NCI-H446 (cell line): ENCODE measurements at places on chromosomes 7 and 10.

- no peak for DNase-seq
Measured at GRCh38 chr7:16399265-16399831, 22.0 kb downstream of the CRPPA start.

DNA sequence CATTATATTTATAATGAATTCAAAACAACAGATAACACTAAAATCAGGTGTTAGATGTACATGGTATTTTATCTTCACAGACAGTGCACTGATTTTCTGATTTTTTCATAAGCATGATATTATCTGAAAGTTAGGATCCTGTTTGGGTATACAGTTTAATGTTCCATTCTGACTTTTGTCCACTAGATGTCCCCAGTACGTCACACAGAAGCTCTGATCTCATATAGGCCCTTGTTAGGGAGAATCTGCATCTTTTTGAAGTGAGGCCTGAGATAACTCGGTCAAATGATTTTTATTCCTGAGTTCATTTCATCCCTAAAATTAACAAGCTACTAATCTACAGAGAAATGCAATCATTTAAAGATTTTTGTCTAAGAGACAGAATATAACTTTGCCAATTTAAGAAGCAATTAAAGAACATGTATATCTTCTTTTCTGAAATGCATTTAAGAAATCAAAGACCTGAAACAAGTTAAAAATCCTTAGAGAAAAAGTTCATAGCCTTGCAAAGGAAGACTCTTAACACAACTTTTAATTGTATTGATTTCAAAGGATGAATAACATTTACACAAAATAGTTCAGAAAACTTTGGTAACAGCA lies 72.0 kb upstream of the TES start:
- DNase-seq = peak; percentile 50

- no peak for DNase-seq
Measured at GRCh38 chr7:100951172-100951571, 1.8 kb downstream of the MUC3A start.

- DNase-seq = no peak
Measured at GRCh38 chr7:10718768-10719167, 254.9 kb upstream of the PHF14 start.

GRCh38 chr10:12073526-12073925 lies 4.8 kb downstream of the DHTKD1 start:
- no peak for DNase-seq

- DNase-seq = no peak
Measured at GRCh38 chr7:111588065-111588433, 25.8 kb upstream of the IMMP2L start.

GRCh38 chr7:150346922-150347321 lies 5.5 kb upstream of the RARRES2 start:
- DNase-seq = no peak

- DNase-seq = no peak
Measured at GRCh38 chr7:2825559-2826227, 18.4 kb downstream of the GNA12 start.

DNA sequence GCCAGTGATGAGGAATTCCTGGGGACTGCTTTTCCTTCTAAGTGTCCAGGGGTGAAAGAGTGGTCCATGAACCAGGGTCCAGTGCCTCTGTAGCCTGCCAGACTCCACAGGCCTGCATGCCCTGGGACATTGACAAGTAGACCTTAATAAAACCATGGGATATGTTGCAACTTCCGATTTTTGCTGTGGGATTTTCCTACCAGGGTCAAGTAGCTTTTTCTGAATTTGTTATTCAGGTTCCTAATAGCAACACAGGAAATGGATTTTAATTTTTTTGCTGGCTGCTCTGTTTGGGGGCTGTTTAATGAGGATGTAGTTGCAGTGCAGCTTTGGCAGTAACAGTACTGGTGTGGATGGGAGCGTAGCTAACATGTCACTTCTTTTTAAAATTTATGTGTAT lies 42.1 kb downstream of the WBP1L start:
- DNase-seq = no peak

DNA sequence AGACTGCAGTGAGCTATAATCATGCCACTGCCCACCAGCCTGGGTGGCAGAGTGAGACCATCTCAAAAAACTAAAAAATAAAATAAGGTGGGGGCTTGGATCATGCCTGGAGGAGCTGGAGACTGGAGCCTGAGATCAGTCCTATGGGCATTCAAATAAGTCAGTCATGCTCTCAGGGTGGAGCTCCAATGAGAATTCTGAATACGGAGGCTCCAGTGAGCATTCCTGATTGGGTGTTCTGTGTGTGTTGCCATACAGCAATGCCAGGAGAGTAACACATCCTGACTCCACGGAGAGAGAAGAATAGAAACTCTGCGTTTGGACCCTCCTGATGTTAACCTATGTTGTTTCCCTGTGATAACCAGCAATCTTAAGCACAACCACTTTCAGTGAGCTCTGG lies 16.0 kb downstream of the UBE2D4 start:
- DNase-seq = no peak

DNA sequence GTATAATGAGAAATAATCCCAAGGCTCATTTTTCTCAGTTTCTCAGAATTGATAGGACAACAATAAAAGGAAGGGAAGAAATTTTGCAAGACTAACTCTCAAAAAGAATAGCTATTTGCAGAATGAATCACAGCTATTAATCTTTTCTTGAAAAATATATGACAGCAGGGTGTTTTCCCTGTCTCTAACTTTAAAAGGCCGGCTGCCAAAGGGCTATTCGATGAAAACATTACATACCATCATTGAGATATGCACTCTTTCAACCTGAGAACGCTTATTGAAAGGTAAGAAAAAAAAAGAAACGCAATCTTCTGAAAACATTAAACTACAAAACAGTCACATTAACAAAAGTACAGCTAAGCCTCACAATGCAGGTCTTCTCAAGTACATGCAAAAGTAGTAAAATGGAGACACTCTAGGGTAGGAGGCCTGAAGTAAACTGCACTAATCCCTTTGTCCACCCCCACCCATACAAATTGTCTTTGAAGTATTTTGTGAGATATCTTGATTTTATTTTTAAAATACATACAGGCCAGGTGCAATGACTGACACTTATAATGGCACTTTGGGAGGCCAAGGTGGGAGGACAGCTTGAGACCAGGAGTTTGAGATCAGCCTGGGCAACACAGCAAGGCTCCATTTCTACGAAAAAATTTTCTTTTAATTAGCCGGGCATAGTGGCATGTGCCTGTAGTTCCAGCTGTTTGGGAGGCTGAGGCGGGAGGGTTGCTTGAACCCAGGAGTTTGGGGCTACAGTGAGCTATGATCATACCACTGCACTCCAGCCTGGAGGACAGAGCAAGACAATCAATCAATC lies 83.0 kb downstream of the PARD3 start:
- no peak for DNase-seq

DNA sequence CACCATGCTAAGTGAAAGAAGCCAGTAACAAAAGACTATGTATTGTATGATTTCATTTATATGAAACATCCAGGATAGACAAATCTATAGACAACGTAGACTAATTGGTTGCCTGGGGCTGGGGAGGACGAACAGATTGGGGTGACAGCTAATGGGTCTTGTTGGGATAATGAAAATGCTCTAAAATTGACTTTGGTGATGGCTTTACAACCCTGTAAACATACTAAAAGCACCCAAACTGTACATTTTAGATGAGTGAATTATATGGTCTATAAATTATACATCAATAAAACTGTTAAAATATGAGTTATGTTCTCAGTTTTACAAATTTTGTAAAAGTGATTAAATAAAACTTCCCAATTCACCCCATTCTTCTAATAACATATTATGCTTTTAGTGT lies 261.5 kb downstream of the ELMO1 start:
- no peak for DNase-seq

- DNase-seq = no peak
Measured at GRCh38 chr7:106423821-106424475, 139.2 kb upstream of the NAMPT start.

DNA sequence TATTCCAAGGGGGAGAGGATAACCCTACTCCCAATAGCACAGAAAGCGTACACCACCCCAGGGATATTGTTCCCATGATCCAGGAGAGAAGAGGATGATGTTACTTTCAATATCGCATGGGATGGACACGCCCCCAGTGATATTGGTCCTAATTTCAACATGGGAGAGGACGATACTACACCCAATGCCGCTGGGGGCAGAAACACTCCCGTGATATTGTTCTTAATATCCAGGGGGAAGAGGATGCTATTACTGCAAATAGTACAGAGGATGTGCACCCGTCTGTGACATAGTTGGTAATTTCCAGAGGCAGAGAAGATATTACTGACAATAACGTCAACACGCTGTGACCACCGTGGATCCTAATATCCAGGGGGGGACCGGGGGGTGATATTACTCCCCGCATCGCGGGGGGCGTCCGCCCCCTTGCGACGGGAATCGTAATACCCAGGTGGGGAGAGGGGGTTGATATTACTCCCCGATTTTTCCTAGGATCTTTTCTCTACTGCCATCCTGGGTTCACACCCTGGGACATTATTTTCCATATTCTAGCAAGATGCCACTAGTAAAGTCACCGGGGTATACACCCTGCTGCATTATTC lies 16.6 kb downstream of the MEIG1 start:
- DNase-seq = no peak

- no peak for DNase-seq
Measured at GRCh38 chr10:30436671-30437030, 2.7 kb downstream of the MAP3K8 start.

- no peak for DNase-seq
Measured at GRCh38 chr10:128257428-128257827, 131.2 kb upstream of the MKI67 start.

DNA sequence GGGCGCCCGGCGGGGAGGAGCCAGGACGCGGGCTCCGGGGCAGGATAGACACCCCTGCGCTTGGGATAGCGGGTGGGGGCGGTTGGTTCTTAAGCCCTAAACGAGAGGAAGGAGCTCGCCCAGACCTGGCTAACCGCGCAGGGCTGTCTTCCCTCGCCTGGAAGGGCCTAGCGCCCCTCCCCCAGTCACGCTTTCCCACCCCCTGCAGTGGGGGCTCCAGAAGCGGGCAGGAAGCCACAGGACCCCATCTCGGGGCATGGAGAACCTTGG lies 6.5 kb downstream of the SHH start:
- DNase-seq = no peak

DNA sequence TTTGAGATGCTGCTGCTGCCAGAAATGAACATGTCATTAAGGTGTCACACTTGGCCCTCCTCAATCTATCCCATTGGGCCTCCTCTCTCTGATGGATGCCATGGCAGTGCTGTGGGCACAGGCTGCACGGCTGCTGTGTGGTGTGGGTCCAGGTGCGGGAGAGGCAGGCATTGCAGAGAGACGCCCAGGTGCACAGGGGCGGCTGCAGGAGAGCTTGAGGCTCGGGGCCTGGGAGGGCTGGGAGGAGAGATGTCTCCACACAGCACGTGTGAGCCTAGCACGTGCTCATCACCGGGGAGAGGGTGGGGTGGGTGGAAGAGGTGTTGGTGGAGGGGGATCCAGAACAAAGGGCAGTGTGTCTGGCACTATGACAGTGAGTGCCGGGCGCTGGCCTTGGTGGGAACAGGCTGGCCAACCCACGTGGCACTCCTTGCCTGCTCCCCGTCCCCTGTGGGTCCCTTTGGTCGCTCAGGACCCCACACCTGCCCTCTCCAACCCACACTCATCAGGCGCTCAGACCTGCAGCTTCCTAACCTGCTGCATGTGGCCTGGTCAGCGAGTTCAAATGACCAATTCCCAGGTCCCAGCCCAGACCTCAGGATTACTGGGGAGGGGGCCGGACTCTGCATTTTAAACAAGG lies 39.9 kb upstream of the BNIP3 start:
- no peak for DNase-seq

DNA sequence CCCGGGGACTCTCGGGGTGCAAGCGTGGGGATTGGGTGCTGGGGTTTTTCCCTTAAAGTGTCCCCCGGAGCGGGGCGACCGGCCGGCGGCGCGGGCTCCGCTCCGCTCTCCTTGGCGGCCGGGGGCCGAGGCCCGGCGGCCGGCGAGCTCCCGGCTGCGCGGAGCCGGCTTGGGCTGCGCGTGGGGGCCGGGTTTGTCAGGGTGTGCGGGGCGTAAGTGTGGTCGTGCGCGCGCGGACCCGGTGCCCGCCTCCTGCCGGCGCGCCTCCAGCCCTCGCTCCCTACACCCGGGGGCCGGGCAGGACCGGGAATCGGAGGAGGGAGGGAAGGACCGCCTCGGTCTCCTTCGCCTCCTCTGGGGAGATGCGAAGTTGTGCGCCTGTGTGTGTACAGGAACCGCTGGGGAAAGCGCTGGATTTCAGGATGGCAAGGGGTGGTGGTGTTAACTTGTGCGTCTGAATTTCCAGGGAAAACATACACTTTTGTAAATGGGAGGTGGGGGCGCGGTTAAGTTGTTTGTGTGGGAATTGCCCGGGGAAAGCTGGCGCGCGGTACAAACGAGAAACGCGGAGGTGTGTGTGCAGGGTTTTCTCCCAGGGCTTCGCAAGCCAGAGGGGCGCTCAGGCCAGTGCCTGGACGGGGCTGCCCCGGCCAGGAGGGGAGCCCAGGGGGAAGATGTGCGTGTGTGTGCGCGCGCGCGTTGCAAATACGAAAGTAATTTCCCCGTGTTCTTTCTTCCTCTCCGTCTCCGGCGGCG lies 737 bp downstream of the ZMIZ1 start:
- no peak for DNase-seq

DNA sequence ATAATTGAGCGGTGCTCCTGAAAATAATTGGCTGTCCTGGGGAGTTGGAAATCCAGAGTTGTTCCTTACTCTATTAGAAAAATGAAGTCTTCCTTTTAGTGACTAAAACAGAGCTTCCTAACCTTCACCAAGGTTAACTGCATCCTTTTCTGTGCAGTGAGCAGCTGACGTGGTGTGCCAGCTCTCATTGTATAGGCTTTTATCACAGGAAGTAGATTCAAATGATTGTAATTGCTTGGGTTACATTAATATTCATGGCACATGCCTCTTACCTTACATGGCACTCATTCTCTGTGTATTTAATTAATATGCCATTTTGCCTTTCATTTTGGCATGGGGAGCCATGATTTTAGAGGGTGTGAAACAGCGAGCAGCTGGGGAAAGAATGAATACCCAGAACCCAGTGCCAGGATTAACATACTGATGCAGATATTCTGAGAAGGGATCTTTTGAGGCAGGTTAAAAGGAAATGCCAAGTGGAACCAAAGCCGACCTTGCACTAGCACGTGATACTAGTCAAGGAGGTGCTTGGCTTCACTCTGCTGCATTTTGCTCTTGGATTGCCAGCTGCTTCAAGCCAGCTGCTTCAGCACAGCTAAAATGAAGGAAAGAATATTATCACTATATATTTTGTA lies 115.3 kb downstream of the ST7 start:
- peak; percentile 71 for DNase-seq
